ENCODE measurements at places on chromosomes 2 and 18.
A peak's percentile ranks its signal among the peaks of the same experiment; 100 is the strongest.

DNA sequence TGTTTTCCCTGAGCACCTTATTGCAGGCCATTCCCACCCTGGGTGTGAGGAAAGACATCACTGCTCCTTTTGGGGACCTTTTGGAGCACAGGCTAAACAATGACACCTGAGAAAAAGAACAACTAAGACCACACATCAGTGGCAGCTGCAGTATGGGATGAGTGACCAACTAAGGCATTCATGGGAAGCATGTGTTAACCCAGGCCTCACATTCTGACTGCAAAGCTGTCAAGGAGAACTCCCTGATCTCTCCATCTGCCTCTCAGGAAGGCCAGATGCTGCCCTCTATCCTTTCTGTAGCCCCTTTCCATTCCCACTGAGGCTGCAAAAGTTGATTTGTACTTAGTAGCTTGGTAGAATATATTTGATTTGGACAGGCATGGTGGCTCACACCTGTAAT is 277.7 kb upstream of the FBXO11 start:
- no peak for DNase-seq

- peak; percentile 33 for DNase-seq
Observed at GRCh38 chr2:112646102-112646719, 472 bp downstream of the SLC20A1 start.

- DNase-seq, result no peak
Observed at GRCh38 chr2:172640389-172640788, 84.5 kb downstream of the PDK1 start.

DNA sequence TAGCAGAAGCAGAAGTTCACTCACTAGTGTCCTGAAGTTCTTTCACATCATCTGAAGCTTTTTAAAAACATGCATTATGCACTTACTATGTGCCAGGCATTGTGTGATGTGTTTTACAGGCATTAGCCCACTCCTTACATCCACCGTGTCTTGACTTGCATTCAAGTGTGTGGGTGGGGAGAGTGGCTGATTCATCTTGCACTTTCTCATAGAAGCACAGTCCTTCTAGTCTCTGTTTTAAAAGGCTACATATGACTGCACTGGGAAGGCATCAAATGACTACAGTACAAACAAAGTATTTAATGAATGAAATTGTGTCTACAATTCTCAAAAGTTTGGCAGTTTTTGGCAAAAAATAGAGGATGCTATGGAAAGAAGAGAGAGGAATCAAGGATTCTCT is 21.6 kb upstream of the DSC3 start:
- no peak for DNase-seq

DNA sequence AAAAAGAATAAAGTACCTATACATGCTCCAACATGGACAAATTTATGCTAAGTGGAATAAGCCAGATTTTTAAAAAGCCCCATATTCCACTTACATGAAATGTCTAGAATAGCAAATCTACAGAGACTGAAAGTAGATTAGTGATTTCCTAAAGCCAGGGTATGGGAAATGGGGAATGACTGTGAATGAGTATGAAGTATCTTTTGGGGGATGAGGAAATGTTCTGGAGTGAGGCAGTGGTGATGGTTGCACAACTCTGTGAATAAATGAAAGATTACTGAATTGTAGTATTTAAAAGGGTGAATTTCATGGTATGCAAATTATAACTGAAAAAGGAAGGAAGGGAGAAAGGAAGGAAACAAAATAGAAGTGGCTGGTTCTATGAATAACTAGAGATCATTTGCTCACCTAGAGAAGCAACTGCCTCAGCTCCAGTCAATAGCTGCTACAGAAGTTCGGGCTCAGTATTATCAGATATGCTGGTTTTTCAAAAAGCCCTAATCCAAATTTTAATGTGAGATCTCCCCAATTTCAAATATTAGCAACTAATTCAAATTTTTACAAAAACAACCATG is 39.3 kb downstream of the MAP3K2 start:
- DNase-seq, result no peak

DNA sequence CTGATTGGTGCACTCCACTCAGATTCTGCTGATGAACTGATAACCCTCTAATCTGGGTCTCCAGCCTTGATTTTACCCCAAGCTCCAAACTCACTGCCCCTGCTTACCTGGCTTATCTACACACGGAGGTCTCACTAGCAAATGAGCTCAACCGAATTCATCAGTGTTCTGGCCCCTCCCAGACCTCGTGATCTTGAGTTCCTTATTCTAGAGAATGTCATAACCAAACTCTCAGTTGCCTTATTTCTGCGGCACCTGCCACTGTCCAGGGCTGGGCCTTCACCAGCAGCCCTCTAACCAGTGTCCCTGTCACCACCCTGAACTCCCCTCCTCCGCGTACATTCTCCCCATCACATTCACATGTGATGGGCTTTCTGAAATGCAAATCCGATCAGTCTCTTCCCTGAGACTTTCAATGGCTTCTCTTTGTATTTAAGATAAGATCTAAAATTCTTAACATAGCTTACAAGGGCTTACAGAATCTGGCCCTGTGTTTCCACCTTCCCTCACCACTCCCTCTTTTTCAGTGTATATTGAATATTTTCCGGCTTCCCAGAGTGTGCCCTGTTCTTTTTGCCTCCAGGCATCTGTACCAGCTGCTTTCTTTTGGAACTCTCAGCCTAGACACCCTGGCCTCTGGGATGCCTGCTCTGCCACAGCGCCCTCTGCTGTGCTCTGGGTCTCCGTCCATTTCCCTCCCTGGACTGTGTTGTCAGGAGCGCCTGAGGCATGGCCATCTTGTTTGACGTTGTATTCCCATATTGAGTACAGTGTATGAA is 31.1 kb downstream of the NAB1 start:
- DNase-seq, result peak; percentile 39

GRCh38 chr2:205660521-205661124 is 21.7 kb upstream of the NRP2 start:
- peak; percentile 21 for DNase-seq

GRCh38 chr2:133760376-133760775 is 192.1 kb upstream of the NCKAP5 start:
- DNase-seq, result no peak

- no peak for DNase-seq
Observed at GRCh38 chr2:31384771-31385276, 29.7 kb downstream of the XDH start.

DNA sequence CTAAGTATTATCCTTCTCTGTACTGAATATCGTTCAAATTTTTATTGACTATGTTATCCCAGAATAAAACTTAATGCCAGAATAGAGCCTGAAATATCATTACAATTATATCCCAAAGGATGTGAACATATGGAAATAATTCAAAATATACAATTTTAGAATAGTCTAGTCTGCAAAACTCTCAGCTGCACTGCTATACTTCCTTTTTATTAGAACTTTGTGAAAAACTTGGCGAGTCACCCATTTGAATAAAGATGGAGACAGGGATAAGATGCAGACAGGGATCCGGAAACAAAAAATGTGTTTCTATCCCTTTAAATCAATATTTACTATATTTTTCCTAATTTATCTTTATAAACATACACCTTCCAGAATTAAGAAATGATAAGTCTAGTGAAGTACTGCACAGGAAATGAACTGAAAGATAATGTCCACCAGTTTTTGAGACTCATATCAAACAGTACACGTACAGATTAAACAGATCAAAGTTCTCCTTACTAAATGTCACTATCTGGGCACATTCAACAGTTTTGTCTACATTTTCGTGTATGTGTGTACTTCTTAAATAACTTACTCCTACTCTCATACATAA is 107.8 kb downstream of the MEP1B start:
- DNase-seq, result no peak

GRCh38 chr18:3584897-3585460 is 135.0 kb downstream of the TGIF1 start:
- no peak for DNase-seq

DNA sequence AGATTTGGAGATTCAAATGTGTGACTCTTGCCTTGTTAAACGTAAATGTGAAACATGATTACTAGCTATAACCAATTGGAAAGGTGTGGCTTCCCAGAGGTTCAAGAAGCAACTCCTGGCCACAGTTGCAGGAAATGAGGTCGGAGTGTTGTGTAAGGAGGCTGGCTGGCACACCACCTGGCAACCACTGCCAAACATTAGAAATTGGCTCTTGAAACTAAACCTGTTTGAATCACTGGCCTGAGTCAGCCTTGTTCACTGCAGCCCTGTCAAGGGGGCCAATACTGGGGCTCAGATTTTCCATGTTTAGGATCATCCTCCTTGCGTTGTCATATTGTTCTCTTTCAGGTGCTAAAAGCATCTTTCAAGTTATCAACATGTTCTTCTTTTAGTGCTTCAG is 206.3 kb downstream of the ARL6IP6 start:
- DNase-seq, result no peak

- DNase-seq, result no peak
Observed at GRCh38 chr2:47334356-47335136, 68.4 kb upstream of the MSH2 start.

GRCh38 chr2:73651591-73652230 is 9.5 kb upstream of the NAT8 start:
- DNase-seq, result no peak

- no peak for DNase-seq
Observed at GRCh38 chr2:190964170-190964795, 49.7 kb downstream of the STAT1 start.

DNA sequence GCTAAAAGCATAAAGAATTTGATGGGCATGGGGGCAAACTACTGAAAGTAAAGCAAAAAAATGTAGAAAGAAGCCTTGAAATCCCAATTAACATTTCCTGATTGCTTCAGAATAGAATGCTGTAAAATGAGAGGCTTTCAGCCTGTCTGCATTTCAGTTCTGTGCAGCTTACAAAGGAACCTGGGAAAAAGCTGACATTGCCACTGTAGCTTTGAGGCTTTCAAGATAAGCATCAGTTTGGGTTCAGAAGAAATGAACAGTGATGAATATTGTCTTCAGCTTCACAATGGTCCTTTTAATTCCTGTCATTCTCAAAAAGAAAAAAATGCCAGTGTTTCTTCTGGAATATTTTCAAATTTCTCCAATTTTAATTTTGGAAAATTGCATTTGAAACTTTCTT is 242.7 kb downstream of the LRRTM1 start:
- no peak for DNase-seq

- DNase-seq, result no peak
Observed at GRCh38 chr2:130972410-130972809, 120.8 kb downstream of the FAM168B start.

GRCh38 chr18:36769611-36770314 is 59.0 kb downstream of the TPGS2 start:
- no peak for DNase-seq

GRCh38 chr18:22542406-22542835 is 124.7 kb upstream of the CTAGE1 start:
- no peak for DNase-seq

DNA sequence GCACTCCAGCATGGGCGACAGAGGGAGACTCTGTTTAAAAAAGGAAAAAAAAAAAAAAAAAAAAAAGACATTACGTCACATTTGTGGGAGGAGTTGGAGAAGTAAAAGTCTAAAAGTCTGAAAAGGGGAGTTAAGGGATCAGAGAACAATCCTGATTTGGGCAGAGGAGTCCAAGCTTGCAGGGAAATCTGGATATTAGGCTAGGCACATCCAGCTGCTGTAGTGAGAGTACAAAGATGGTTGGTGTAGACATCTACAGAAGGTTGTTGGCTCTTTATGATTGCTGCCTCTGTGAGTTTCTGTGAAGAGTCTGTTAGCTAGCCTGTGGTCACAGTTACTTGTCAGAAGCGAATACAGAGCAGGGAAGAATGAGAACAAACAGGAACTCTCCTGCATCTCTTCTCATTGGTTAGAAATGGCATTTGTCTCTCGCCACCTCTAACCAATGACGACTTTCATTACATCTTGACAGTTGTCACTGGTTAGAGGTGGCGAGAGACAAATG is 3.3 kb upstream of the OSBPL6 start:
- DNase-seq, result no peak

DNA sequence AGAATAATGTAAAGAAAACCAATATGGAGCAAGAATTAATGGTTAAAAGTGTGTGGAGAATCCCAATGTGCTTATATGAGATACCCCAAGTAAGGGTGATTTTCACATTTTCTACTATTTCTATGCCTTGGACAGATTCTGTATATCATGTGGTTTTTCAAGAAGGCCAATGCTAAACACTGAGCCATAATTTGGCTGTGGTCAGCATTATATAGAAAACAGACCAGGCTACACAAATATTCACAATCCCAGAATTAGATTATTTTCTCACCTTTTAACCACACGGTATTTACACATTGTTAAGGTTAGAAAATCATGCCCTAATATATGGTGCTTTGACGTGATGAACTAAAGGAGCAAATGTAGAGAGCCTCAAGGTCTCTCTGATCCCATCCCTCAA is 277.4 kb upstream of the LRATD1 start:
- DNase-seq, result no peak

DNA sequence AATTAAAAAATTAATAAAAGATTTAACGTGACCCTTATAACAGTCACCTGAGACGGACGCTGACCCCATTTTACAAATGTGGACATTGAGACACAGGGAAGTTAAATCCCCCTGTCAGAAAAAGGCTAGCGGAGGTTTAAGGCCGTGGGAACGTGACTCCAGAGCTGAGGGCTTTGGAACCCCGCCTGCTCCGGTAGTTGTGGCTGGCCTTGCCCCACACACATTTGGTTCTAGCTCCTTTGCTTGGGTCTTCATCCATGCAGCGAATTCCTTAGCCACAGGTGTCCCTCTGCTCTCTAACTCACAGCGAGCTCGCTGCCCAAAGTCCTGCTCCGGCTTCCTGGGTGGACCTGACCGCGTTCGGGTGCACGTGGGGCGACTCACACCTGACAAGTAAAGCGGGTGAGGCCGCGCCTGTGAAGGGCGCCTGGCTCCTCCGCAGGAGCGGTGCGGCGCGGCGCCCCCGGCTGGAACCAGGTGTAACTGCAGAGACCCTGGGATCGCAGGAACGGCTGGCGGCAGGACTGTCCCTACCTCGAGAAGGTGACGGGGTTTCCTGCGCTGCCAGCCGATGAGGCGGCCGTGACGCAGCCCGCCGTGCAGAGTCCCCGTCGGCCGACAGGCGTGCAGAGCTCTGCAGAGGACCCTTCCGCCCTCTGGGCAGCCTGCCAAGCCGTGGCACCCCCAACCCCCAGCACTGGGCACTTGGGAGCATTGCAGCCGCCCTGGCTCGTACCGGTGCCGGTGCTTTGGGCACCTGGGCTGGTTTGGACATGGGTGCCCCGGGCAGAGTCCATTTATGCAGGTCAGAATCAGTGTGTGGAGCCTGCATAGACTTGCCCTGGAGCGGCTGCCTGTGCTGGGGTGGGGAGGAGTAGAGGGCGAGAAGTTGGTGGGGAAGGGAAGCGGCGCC is 2.4 kb upstream of the PROC start:
- DNase-seq, result peak; percentile 77

DNA sequence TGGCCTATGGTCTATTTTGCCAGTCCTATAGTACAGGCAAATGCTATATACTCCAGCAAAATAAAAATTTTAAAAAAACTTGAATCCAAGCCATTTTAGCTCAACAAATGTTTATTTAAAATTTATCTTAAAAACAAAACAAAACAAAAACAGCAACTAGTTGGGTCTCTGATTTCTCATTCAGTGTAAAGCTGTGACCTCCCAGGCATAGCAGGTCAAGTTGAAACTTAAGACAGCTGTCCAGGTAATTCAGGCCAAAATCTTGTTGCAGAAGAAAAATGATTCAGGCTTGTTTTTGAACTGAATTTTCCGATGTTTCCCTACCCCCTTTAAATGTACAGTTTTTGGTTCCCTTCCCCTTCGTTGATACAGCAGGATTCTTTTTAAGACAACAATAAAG is 58.5 kb downstream of the CABLES1 start:
- DNase-seq, result no peak

GRCh38 chr18:36608107-36608506 is 220.7 kb downstream of the TPGS2 start:
- DNase-seq, result no peak
